A549 (cell line): ENCODE measurements at places on chromosomes 1 and 21.

DNA sequence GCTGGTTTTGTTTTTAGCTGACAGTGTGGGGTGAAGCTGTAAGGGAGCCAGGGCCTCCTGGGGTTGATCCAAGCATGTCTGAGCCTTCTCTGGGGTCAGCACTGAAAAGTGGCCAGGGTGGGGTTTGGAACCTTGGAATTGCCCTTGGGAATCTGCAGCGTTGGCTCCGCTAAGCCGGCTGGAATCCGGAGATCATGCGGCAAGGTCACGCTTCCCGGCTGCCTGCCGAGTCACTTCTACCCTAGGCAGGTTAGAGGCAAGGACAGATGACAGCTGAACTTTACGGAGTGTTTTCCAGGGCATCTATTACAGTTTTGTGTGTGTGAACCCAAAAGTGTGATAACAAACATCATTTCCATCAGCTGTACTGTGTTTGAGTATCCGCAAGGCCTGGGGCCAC lies 17.1 kb downstream of the ABCG1 start:
- DNase-seq, result no peak

DNA sequence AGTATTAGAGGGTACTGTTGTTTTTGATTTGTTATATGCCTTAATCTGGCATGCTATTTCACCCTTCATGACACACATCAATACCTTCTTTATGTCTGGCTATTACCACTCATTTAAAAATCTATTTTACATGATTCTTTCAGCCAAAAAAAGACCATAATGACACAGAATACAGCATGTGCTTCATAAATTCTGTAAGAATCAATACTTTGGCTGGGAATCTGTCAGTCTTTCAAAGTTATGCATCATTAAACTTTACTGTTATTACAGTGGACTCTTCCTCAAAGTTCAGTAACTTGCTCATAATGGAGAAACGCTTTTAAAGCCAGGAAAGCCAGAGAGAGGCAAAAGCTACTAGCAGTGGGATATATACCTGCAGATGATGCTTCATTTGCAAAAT lies 247.2 kb upstream of the ADGRL2 start:
- DNase-seq, result no peak

DNA sequence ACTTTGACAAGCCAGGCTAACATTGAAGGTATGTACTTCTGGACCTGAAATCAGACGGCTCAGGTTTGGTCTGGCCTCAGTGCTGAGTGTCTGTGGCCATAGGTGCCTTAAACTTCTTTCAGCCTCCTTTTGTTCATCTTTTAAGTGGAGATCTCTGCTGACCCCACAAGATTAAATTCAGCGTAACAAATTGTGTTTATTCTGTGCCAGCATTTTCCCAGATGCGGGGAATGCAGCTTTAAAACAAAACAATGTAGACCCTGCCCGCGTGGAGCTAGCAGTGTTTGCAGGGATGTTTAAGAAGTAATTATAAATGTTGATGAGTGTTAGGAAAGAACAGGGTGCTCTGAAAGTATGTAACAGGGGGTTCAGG lies 923 bp downstream of the CAP1 start:
- DNase-seq, result no peak

- no peak for DNase-seq
These were observed 3.7 kb downstream of the HES3 start for GRCh38 chr1:6247651-6248050.

GRCh38 chr1:221704306-221704705 lies 37.6 kb downstream of the DUSP10 start:
- no peak for DNase-seq

GRCh38 chr1:172545396-172546004 lies 12.6 kb downstream of the SUCO start:
- DNase-seq, result no peak

- DNase-seq, result no peak
These were observed 325.2 kb upstream of the NRIP1 start for GRCh38 chr21:15390049-15390448.

- DNase-seq, result no peak
These were observed 32.3 kb downstream of the TMEM63A start for GRCh38 chr1:225849925-225850324.

- no peak for DNase-seq
These were observed 106.4 kb downstream of the ZSCAN20 start for GRCh38 chr1:33578557-33579448.

- no peak for DNase-seq
These were observed 3.0 kb downstream of the MORC3 start for GRCh38 chr21:36323032-36323431.

GRCh38 chr1:2212532-2213491 lies 15.3 kb upstream of the SKI start:
- peak; percentile 90 for DNase-seq

DNA sequence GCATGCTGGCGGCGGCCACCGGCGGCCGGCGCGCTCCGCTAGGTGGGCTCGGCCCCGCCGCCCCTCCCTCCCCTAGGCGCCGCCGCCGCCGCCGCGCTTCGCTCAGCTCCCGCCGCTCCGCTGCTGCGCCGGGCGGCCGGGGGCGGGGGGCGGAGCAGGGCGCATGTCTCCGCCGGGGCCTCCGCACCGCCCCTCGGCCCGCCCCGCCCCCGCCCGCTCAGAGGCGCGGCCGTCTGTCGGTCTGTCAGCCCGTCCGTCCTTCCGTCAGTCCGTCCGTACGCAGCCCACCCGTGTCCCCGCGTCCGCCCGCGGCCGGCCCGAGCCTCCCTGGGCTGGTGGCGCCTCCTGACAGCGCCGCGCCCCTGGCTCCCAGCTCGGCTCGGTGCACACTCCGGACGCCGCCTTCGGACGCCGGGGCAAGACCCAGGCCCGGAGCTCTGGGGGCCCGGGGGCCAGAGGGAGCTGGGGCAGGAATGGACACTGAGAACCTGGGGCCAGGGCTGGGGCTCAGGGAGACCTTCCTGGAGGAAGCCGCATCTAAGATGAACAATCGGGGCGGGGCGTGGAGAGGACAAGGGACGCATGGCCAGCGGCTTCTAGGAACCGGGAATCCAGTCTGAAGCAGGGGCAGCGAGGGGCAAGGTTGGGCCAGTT lies at the start of gene GPR153:
TSS of gene GPR153 (minus strand) at position 138 of the 654 bp plus-strand sequence. CDS start 6,193 bp downstream, outside the sequence.
- no peak for DNase-seq

GRCh38 chr1:184747089-184747955 lies 7.3 kb downstream of the EDEM3 start:
- DNase-seq, result no peak

GRCh38 chr21:40454057-40454456 lies 392.9 kb downstream of the DSCAM start:
- no peak for DNase-seq

GRCh38 chr1:19435181-19435580 lies 50.2 kb downstream of the CAPZB start:
- DNase-seq, result no peak

DNA sequence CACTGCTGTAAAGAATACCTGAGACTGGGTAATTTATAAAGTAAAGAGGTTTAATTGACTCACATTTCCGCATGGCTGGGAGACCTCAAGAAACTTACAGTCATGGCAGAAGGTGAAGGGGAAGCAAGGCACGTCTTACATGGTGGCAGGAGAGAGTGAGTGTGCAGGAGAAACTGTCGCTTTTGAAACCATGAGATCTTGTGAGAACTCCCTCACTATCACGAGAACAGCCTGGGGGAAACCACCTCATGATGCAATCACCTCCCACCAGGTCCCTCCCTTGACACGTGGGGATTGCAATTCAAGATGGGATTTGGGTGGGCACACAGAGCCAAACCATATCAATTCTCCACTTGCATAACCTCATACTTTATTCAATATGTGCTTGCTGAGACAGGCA lies 76.6 kb downstream of the GIPC2 start:
- DNase-seq, result no peak

GRCh38 chr21:38498057-38498833 lies at the start of gene ERG:
Gene ERG (minus strand): TSS chr21:38498477. CDS start chr21:38498380, 97 bp downstream.
- DNase-seq, result no peak

DNA sequence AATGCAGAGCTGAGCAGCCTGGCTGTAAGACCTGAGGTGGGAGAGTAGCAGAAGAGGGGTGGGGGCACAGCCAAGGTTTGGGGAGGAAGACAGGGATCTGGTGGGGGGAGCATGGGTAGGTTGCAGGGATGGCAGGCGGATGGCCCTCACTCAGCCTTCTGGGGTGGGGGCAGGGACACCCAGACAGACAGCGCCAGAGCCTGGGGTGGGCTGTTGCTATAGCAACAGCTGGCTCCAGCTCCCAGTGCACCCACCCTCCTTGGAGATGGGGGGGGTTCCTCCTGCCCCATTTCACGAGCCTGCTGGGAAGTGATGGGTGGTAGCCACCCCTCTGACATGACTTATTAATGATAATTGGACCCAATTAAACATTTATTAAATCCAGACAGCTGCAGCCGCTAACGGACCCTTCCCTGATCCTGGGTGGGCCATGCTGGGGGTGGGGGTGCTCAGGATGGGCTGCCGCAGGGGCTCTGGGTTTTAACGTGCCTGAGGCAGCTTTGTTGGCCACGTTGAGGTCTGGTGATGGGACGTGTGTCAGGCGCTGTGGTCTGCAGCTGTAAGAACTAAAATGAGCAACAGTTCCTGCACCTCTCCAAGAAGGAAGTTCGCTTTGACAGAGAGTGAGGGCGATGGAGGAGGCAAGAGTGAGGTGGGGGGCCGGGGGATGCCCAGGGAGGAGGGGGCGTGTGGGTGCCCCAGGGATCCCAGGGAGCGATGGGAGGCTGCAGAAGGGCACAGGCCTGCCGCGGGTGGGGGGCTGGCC lies 19.4 kb downstream of the AGRN start:
- DNase-seq, result no peak

GRCh38 chr1:147502760-147503159 lies 38.5 kb upstream of the BCL9 start:
- DNase-seq, result no peak

- DNase-seq, result no peak
These were observed 17.1 kb upstream of the HDAC1 start for GRCh38 chr1:32274646-32275340.

- no peak for DNase-seq
These were observed 9.5 kb downstream of the RUNX3 start for GRCh38 chr1:24920533-24920925.

DNA sequence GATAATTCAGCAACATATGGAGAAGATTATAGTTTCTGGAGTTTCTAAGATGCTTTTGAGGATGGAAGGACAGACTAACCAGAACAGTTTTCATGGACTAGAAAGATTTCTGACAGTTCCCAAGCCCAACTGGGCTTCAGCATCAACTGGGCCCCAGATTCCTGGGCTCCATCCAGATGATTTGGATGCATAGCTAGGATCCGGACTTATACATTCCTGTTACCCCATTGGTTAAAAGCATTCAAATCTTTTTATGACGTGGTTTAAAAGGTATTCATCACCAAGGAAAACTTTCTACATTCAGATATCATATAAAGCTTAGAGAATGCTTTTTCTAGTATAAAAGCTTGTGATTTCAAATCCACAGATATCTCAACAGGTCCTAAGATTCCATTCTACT lies 29.7 kb downstream of the TSHB start:
- DNase-seq, result no peak

- DNase-seq, result no peak
These were observed 395.4 kb upstream of the ADAMTS5 start for GRCh38 chr21:27362249-27362648.

GRCh38 chr1:186540521-186540920 lies 79.6 kb upstream of the PDC start:
- DNase-seq, result no peak

GRCh38 chr1:18580047-18580446 lies 50.6 kb upstream of the PAX7 start:
- no peak for DNase-seq

DNA sequence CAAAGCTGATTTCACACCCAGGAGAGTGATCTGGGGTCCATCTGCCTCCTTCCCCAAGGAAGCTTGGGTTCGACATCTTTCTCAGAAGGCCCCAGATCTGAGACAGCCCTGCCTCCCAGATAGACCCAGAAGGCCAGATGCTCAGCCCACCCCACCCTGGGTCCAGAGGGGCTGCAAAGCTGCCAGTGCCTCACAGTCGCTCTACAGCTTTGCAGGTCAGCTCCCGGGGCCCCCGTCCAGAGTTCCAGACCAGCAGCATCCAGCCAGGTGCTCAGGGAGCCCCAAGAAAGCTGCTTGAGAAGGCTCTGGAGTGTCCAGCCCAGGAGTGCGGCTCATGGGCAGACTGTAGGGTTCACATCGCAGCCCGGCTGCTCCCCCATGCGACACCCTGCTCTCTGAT lies 142.8 kb upstream of the ARHGEF16 start:
- no peak for DNase-seq

DNA sequence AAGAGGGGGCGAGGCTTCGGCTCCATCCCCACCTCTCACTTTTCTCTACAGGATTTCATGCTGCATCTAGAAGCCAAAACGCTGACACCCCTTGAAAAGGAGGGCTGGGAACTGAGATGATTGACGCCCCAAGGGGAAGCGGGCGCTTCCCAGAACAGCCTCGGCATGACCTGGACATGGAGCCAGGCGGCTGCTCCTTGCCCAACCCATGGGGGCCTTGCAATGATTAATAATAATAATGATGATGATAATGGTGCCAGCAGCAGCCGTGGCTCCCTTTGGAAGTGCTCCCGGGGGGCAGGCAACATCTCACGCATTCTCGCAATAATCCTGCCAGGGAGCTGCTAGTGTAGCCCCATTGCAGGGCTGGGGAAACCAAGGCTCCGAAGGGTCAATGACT lies 78.2 kb downstream of the RAP1GAP start:
- no peak for DNase-seq

- DNase-seq, result no peak
These were observed 116.7 kb downstream of the CDC7 start for GRCh38 chr1:91617285-91617765.

GRCh38 chr1:187759825-187760333 lies 931.1 kb downstream of the PLA2G4A start:
- DNase-seq, result no peak

DNA sequence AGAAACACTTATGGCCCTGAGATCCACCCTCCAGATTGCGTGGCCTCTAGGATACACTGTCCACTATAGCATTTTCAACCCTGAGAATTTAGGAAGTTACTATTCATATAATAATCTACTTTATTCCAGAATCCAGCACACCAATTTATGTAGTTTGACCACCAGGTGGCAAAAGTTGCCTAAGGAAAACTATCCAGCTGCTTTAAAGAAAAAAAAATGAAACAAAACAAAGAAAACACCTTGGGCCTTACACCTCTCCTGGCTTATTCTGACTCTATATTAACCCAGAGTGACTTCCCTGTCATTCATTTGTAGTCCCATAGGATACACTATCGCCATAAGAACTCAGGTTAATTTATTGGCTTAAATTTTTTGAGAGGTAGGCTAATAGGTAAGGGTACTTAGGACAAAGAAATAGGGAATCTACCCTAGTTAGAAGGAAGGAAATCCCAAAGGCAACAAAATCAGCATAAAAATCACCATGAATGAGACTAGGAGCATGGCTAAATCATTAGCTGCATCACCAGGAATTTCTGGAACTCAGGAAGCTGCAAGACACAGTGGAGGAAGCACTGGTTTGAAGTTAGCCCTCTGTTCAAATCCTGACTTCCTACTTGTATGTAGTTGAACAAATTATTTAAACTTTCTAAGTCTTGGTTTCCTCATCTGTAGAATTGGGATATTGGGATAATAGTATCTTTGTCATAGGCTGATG lies 107.5 kb downstream of the SPAG17 start:
- DNase-seq, result peak; percentile 1

DNA sequence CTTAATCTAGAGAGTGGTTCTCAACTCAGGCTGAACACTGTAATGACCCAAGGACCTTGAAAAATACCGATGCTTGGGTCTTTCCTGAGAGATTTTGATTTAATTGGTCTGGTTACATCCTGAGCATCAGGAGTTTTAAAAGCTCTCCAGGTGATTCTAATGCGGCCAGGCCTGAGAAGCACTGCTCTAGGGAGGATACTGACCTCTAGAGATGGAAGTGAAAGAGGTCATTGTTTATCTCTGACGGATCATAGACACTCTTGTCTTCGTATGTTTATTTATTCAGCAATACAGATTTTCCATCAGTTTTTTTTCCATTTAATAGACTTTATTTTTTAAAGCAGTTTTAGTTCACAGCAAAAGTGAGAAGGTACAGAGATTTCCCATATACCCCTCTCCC lies 54.5 kb upstream of the IGSF5 start:
- no peak for DNase-seq
